ENCODE measurements at places on chromosomes 2 and 18. TPM values are rescaled to one million over a fixed set of nuclear protein-coding genes. Genes with fewer than 3 reads are reported as not detected.

STRN gene
- 14.9 TPM for total RNA-seq

UPP2 gene
- total RNA-seq: not detected

FOXD4L1 gene
- total RNA-seq: 0.33 TPM

TOGARAM2 gene
- total RNA-seq: 0.40 TPM

GRCh38 chr2:3040496-3041140 lies 337.0 kb downstream of the EIPR1 start:
- DNase-seq: no peak
- H3K36me3 ChIP-seq: no peaks in the 10 kb centered on the region
- H3K4me3 ChIP-seq: no peak overlapping the region
- H3K27ac ChIP-seq: no peak overlapping the region
- no peaks in the 10 kb centered on the region for H3K4me1 ChIP-seq
- H3K27me3 ChIP-seq: no peaks in the 10 kb centered on the region

DNA sequence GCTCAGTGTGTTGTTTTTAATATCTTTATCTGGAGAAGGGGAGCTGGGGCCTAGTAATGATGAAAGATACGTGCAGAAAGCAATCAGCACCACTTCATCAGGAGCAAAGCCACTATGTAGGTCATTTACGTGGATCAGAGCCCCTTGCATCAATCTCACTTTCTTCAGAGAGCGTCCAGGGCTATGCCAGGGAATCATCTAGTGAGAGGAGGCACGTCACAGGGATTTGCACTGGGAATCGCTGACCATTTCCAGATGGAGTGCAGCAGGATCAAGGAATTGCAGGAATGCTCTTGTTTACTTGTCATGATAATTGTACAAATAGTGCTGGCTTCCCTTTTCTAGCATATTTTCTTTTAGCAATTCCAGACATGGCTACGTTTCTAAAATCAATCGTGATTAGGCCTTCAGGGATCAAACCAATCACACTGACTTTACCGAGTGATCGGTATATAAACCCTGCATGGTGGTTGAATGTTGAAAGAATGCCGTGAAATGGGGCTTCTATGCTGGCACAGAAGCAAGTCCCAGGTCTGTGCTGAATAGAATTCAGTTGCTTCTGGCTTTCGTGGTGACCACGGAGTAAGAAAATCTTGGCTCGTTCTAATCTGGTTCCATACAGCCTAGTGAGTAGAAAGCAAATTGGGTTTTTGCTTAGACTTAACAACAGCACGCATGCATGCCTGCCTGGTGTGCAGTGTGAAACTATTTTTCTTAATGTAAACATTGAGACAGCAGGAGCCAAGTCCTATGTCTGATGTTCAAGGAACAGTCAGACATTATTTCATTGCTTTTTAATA lies 122.8 kb downstream of the TMEM200C start:
- no peak overlapping the region for H3K4me3 ChIP-seq
- H3K27me3 ChIP-seq: no peaks in the 10 kb centered on the region
- no peaks in the 10 kb centered on the region for H3K4me1 ChIP-seq

- no peak overlapping the region for H3K4me3 ChIP-seq
- DNase-seq: no peak
These were observed 166.9 kb downstream of the ETAA1 start for GRCh38 chr2:67564076-67564475.

Data from thyroid gland (tissue), 4 donors.